ENCODE measurements at places on chromosomes 3 and 15. TPM values are rescaled to one million over a fixed set of nuclear protein-coding genes. Genes with fewer than 3 reads are reported as not detected.
A peak's percentile ranks its signal among the peaks of the same experiment; 100 is the strongest.

PRTG gene
- not detected for total RNA-seq

NOX5 gene
- total RNA-seq = not detected

RBP2 gene
- total RNA-seq = not detected

LSMEM2 gene
- not detected for total RNA-seq

PDCD7 gene
- total RNA-seq = 31.5 TPM

TAGLN3 gene
- total RNA-seq = not detected

EXD1 gene
- not detected for total RNA-seq

CHRM5 gene
- total RNA-seq = not detected

CAMK2N2 gene
- not detected for total RNA-seq

EPHB1 gene
- total RNA-seq = 1.1 TPM

GRCh38 chr3:151075869-151076562, 9.4 kb upstream of the MED12L start:
- no peak for DNase-seq

DNA sequence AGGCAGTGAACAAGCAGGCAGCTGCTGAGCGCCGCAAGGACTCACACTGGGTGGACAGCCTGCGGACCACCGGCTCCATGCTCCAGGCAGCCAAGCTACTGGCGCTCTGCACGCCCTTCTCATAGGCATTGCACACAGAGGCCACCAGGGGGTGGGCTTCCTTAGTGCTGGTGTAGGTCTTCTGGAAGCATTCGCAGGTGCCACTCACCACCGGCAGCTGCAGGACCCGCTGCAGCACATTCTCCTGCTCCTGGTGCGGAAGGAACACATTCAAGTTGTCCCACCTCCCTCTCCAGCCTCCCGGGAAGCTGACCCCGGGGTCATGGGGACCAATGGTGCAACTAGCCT, 6.0 kb downstream of the PLIN1 start:
- DNase-seq = peak; percentile 52

GRCh38 chr3:14286887-14287500, 108.4 kb downstream of the LSM3 start:
- no peak for DNase-seq

- DNase-seq = no peak
Observed at GRCh38 chr3:62622553-62623174, 249.3 kb upstream of the FEZF2 start.

- DNase-seq = no peak
Observed at GRCh38 chr3:122104515-122105194, 49.5 kb downstream of the CD86 start.

DNA sequence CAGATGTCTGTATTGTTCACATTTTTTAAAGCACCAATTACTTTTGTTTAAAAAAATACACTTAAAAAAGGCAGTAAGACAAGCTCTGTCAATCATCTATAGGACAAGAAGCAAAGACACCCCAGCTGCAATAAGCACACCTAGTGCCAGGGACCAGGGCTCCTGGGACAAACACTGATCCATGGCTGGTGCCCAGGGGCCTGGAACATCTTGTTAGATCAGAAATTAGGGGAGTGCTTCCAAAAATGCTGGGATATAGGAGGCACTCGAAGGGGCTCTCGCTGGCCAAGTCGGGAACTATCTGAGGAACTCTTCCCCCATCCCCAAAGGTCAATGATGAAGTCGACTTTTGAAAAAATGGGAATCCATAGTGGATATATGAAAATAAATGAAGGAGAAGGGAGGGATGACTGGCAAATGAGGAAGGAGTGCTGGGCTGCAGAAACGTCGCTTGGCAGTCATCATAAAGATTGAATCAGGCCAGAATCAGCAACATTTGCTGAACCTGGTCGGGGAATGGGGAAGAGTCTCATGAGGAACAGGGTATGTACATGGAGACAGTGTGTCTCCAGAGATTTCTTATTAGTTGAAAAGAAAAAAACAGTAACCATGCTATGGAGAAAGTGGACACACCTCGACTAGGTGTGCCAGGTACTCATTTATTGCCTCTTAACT, 28.5 kb downstream of the TSPAN3 start:
- peak; percentile 20 for DNase-seq

DNA sequence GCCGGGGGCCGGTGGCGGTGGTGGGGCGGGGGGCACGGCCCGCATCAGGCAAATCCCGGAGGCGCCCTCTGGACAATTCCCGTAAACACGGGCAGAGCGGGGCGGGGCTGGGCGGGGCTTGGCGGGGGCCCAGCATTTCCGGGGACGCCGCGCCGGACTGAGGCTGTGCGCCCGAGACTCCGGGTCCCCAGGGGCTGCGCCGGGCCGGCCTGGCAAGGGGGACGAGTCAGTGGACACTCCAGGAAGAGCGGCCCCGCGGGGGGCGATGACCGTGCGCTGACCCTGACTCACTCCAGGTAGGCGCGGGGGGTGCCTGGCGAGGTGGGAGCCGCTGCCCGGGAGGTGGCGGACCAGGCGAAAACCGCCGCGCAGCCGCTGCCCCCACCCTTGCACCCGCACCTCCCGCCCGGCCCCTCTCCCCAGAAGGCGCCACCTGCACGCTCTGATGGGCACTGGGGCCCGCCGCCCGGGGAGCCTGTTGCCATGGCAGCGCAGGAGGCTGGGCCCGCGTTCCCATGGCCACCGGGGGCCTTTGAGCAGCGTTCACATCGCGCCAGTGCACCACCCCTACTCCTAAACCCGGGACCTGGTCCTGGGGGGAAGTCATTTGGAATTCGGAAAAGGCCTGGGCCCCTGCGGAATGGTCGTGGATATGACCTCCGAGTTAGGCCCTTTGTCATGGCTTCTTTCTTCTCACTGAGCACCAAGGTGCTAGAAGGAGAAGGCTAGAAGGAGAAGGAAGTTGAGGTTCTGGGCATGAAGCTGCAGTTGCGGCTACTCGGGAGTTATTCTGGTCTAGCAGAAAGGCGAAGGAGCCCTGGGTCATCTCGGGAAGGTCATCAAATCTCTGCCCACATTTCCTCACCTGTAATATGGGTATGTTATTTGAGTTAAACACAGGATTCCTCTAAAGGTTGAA, 16.1 kb upstream of the SEMA4B start:
- peak; percentile 69 for DNase-seq

DNA sequence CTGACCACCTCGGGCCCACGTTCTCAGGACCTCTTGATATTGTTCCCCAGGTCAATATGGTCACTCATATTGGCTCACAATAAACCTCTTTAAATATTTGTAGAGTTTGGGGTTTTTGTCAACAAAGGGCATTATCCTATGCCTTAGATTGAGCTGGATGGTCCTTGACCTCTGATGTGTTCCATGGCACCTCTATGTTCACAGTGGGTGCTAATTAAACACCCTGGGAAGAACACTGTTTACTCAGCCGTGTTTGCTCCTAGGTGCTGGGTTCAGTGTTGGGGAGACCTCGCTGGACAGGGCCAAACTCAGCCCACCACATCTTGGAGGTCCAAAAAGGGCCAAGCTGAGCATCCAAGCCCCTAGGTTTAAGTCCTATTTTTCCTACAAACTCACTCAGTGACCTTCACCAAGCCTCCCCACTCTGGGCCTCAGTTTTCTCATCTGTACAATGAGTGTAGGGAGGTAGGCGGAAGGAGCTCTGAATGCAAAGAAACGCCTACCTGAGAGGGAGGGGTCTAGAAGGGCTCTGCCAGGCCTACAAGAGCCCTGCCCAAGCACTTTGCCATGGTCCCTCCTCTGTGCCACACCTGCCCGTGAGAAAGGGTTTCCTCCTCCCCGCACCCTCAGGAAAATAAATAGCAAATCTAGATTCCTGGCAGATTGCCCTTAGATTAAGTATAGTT, 7.2 kb downstream of the FAM174B start:
- DNase-seq = no peak

GRCh38 chr15:71112429-71112828, 2.8 kb upstream of the THSD4 start:
- DNase-seq = no peak

DNA sequence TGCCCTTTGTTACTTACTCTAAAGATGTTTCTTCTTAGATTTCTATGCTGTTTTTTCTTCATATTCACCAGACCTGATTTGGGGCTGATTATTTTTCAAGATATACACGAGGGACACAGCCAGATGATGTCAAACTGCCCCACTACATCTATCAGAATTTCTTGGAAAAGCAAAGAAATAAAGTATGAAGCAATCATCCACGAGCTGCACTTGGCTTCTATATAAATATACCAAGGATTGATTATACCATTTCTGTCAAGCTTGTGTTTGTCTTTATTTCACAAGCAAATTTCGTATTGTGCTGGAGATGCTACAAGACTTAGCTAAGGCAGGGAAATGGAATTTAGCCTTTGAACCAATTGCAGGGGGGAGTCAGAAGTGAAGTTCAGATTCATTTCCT, 715.1 kb upstream of the NR2F2 start:
- no peak for DNase-seq

- no peak for DNase-seq
Observed at GRCh38 chr3:158463556-158463955, 107.4 kb upstream of the MLF1 start.

- no peak for DNase-seq
Observed at GRCh38 chr15:55179141-55179540, 17.6 kb downstream of the RSL24D1 start.

- DNase-seq = no peak
Observed at GRCh38 chr15:38614621-38615020, 50.0 kb upstream of the RASGRP1 start.

DNA sequence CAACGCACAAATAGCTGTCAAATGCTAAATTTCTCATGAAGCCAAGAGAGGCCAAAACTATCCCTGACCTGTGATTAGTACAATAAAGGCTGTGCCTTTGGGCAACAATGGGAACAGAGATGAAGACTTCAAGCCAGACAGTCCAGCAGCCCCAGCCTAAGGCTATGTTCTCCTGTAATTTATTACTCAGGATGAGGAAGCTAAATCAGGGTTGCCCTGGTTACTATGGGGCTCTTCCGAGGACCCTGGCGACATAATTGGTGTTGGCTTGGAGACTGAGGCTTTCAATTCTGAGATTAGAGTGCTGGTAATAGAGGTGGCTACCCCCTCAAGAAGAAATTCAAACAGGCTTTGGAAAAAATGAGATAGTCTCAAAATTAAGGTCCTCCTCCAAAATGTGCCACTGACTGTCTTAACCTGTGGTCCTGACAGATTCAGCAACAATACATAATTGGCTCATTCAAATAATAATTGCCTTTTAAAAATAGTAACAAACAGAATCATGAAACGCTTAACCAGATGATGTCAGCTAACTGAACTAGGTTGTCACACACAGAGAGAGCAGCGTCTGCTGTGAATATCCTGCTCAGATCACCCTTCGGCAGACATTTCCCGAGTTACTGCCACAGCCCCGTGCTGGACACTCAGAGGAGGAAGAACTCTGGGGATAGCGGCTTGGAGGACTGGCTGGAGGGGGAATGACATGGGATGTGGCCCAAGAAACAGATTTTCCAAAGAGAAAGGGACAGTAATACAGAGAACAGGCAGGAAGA, 43.0 kb downstream of the NSMCE3 start:
- DNase-seq = no peak

DNA sequence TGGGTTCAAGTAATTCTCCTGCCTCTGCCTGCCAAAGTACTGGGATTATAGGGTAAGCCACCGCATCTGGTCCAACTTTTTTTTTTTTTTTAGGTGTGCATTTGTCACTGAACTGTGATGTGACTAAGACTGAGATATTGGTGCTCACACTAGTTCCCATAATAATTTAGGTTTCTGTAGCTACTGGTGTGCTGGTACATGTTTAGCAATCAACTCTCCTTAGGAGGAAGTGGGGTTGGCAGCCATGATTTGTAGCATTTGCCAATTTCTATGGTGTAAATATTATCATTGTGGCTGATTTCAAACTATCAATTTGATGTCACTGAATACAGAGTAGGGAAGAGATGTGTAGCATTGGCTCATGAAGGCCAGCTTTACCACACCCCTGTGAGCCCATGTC, 372.7 kb downstream of the EDEM1 start:
- DNase-seq = no peak

- DNase-seq = no peak
Observed at GRCh38 chr3:107574650-107575049, 51.9 kb downstream of the BBX start.

DNA sequence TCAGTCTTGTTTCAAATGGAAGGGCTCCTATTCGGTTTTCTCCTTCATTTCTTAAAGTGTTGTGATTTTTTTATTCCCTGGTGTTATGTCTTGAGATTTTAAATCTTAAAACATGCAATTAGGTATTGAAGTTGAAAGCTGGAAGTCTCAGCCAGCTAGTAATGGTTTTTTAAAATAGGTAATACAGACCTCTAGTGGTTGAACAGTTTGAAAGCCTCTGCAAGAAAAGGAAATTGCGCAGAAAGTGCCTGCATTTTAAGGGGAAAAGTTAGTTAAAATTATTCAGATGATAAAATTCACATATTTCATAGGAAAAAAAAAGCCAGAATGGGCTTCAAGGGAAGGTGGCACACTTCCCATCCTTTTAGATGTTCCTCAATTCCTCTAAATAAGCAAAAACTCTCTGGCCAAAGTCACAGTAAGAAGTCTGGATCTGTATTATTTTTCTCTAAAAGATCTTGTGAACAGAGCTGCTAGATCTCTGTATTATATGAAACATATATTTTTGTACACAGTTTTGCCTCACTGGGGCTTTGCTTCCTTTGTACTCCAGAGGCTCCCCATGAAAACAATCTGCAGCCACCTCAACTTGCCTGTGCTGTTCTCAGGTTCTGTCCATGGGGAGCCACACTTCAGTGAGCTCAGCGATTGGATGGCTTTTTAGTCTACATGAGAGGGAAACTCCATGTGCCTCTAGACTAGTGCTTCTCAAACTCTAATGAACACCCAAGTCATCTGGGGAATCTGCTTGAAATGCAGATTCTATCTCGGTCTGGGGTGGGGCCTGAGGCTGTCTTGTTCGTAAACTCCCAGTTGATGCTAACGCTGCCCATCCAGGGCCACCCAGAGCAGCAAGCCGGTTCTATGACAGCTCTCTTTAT, 21.5 kb downstream of the AGTR1 start:
- DNase-seq = no peak

GRCh38 chr15:51189669-51190385, 95.1 kb upstream of the TNFAIP8L3 start:
- DNase-seq = no peak

DNA sequence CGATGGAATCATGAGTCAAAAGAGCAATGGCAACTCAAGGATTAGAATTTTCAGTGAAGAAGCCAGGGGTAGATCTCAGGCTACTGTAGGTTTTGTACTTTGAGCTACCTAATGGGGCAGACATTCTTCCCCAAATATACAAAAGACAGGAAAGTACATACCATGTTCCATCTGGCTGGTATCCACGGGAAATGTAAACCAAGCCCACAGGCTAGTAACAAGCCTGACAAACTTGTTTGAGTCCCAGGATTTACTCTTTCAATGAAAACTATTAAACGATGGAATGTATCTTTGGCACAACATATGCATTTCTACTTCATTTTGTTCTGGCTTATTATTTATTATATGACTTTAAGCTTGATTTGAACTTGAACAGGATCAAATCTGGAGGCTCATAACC, 44.2 kb upstream of the GOLIM4 start:
- DNase-seq = no peak
